M059J (cell line): ENCODE measurements at places on chromosomes 7 and 10.
A peak's percentile ranks its signal among the peaks of the same experiment; 100 is the strongest.

GRCh38 chr10:127973791-127974311, 66.9 kb downstream of the PTPRE start:
- DNase-seq = no peak

DNA sequence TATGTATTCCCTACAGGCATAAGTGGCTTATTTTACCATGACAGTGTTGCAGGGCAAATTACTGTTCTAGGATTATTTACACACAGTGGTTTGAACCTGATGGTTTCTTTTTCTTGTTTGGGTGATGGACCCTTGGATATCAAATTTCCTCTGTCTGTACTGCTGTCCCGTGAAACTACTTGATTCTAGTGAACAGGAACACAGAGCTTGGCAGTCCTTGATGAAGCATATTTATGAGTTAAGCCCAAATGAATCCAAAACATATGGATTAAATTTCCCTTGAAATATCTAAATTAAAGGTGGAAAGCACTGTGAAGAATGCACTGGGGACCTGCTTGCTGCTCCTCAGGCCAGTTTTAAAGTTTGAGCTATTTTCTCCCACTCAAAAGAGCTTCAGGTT, 635.3 kb downstream of the INHBA start:
- DNase-seq = no peak

- no peak for DNase-seq
These were observed 7.1 kb upstream of the MGMT start for GRCh38 chr10:129459762-129460539.

DNA sequence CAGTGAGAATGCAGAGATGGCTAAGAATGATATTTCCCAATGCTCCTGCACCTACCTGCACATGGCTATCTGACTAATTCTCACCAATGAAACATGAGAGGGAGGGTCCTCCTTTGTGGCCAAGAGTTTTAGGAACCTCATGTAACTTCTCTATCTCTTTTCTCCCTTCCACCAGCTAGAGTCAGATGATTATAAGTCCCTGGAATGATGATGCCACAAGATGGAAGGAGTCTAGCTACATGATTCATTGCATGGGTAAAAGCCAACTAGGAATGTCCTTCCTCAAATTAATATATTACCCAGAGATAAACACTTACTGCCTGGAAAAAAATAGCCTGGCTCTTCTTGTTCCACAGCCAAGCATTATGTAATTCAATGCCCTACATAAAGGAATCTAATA, 55.1 kb upstream of the AASS start:
- no peak for DNase-seq

- DNase-seq = peak; percentile 93
These were observed 609 bp downstream of the SGPL1 start for GRCh38 chr10:70816220-70816894.

DNA sequence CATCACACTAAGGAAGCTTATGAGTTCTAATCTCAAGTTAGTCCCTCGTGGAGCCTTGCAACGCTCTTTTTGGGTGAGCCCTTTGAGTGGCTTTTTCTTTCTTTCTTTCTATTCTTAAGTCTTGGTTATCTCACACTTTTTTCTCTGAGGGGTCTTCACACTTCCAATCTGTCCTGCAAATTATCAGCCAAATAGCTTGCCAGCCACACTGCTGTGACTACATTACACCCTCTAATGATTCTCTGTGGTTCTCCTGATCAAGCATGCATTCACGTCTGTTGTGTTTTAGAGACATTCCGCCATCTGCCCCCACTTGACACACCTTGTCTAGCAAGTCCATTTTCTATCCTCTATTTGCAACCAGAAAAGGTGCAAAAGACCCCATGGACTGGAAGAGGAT, 340.2 kb downstream of the THSD7A start:
- no peak for DNase-seq
